ENCODE measurements at places on chromosomes 2 and 18. TPM values are rescaled to one million over a fixed set of nuclear protein-coding genes. Genes with fewer than 3 reads are reported as not detected.
A peak's percentile ranks its signal among the peaks of the same experiment; 100 is the strongest.

The SPEG gene
- 2.9 TPM for total RNA-seq

The LYPD6 gene
- total RNA-seq: 0.99 TPM

GRCh38 chr18:58177004-58177717, 133.1 kb downstream of the NEDD4L start:
- DNase-seq: peak; percentile 19
- no peaks in the 10 kb centered on the region for H3K27me3 ChIP-seq
- no peak overlapping the region for H3K4me3 ChIP-seq
- peaks cover 43% of the 10 kb centered on the region for H3K4me1 ChIP-seq

DNA sequence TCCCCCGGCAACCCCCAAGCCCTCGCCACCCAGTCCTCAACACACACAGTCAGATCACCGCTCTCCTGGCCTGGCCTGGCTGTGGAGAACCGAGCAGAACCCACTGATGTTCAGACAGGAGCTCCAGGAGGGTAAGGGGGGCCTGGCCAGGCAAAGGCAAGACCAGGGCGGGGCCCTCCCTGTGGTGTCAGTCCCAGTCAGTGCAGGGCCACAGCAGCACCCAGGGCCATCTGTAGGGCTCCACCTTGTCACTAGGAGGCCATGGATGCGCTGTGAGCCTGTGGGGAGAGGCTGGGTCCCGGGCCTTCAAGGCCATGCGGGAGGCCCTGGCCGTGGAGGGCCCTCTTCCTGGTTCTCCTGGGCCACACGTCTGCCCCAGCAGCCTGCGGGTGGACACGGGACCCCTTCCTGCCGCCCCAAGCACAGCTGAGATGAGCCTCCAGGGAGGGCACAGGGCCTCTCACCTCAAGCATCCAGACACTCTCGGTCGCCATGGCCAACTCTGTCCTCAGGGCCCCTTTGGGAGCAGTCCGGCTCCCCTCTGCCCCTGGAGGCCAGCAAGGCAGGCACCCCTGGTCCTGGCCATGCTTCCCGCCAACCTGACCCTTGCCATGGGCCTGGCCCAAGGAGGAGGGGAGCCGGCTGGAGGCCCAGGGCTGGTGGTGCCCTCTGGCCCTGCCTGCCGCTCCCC, 2.0 kb downstream of the ANO7 start:
- H3K27me3 ChIP-seq: no peaks in the 10 kb centered on the region
- H3K27ac ChIP-seq: no peak overlapping the region
- no peak for DNase-seq
- no peaks in the 10 kb centered on the region for H3K4me1 ChIP-seq
- no peaks in the 10 kb centered on the region for H3K36me3 ChIP-seq
- H3K4me3 ChIP-seq: no peak overlapping the region

GRCh38 chr2:24493713-24494112, 2.7 kb downstream of the NCOA1 start:
- no peak overlapping the region for H3K27ac ChIP-seq
- peaks cover 61% of the 10 kb centered on the region for H3K4me1 ChIP-seq
- no peaks in the 10 kb centered on the region for H3K27me3 ChIP-seq
- no peaks in the 10 kb centered on the region for H3K36me3 ChIP-seq
- H3K4me3 ChIP-seq: no peak overlapping the region
- DNase-seq: no peak

- no peaks in the 10 kb centered on the region for H3K4me1 ChIP-seq
- H3K27me3 ChIP-seq: no peaks in the 10 kb centered on the region
- H3K27ac ChIP-seq: no peak overlapping the region
- DNase-seq: no peak
- H3K36me3 ChIP-seq: no peaks in the 10 kb centered on the region
- no peak overlapping the region for H3K4me3 ChIP-seq
These were observed 123.3 kb upstream of the CWC22 start for GRCh38 chr2:180130403-180130802.

- DNase-seq: no peak
- H3K27ac ChIP-seq: no peak overlapping the region
- H3K36me3 ChIP-seq: no peaks in the 10 kb centered on the region
- H3K4me3 ChIP-seq: no peak overlapping the region
These were observed 4.8 kb upstream of the MRPL44 start for GRCh38 chr2:223952280-223952968.

- no peak for DNase-seq
- H3K36me3 ChIP-seq: no peaks in the 10 kb centered on the region
- H3K27ac ChIP-seq: peak overlapping the region; percentile 97
These were observed 104.2 kb downstream of the SPTBN1 start for GRCh38 chr2:54560146-54560881.
